Activated naive CD8-positive, alpha-beta T cell treated with anti-CD3 and anti-CD28 coated beads, Interleukin-2, amount 50 U/mL, for 16 hours (primary cell): ENCODE measurements at places on chromosomes 7 and 10.

DNA sequence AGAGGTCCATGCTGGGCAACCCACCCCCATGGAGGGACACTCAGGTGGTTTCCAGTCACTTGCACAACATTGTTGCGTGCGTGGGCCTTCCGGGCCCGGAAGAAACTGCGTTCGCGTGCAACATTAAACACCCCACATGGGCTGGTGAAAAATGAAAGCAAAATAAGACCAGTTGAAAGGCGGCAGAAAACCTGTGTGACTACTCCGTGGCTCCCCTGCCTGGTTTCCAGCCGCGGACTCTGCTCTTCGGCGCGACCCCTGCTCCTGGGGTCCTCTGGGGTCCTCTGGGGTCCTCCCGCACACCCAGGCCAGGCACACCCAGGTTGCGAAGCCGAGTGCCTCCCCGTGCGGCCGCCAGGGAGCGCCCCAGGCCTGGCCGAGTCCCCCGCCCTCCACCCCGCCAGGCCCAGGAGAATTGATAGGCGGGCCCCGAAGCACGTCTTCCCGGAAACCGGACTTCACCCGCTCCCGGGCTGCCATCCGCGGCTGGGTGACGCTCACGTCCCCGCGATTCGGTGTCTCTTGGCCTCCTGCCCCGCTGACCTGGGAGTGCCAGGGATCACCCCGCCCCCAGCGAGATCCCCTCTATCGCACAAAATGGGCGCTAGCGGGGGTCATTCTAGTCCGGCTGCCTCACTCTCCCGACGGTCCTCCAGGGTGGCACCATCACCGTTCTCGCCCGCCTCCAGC lies 1.9 kb upstream of the SH2D4B start:
- DNase-seq, result peak; percentile 41

- DNase-seq, result no peak
These were observed 84.6 kb downstream of the ICA1 start for GRCh38 chr7:8177109-8177933.

DNA sequence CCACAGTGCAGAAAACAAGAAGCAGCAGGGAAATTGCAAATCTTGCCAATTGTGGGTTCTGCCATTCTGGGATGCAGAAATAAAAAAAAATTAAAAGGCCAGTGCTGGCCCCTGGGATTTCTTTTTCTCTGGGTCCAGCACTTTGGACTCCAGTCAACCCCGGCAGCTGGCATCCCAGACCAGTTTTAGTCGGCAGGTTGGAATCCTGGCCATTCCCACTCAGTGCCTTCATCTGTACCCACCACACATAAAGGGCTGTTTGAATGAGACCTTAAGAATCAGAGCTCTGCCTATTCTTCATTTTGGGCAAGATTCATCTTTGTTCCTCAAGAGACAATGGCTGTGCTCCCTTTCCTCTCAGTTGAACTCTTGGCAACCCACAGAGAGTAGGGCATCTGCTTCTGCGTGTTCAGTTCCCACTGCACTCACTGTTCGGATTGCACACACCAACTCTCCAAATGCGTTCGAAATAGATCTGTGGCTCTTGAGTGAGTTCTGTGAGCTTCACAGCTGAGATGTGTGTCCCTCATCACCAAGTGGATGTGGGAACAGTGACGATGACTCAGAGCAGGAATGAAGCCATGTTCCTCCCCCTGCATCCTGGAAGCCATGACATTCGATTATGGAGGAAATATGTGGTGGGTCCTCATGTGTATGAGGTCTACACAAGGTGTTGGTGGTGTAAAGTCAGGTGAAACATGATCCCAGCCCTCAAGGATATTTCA lies 63.0 kb upstream of the EGFR start:
- no peak for DNase-seq

DNA sequence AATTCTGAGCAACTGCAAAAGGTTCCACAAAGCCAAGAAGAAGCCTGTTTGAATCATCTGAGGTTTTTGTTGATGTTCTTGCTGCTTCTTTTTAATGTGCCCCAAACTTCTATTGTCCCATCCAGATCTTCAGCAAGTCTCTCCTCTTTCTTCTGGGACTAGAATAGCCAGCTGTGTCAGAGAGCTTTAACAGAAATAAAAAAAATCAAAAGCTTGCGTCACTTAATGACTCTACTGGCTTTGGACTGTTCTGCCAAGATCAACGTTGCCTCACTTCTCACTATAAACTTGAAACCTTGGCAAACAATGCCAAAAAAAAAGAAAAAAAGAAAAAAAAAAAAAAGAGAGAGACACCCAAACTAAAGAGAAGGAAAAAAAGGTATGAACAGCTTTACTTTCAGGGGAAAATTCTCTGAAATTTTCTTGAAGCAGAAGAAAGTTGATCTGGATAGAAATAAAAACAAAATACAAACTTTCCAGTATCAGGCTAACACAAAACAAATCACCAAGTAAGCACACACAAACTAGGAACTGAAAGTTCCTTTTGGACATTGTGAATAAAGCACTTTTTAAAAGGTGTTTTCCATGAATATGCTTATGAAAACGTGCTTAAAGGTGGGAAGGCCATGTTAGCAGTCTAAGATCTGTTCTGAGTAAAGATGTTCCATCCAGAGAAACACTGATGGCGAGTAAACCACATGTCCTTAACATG lies 14.8 kb downstream of the USP54 start:
- DNase-seq, result no peak

DNA sequence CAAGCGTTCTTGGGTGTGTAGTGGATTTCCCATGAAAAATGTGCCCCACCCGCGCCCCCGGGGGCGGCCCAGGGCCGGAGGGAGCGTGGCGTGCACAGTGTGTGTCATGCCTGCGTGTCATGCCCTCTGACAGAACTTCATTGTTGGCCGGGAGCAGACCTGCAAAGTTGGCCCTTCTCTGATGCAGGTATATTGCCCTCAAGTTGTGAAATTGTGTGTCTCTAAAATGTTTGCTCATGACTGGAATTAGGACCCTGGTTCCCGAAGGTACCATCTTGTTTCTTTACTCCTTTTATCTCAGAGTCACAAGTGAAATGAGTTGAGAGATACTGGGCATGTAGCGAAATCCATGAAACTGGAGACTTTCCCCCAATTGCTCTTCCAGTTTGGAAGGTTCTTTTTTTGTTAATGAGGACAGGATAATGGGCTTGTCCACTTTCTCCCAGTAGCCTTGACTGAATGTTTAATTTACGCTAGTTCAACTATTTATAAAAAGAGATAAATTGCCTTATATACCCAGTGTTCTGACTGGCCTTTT lies 26.2 kb downstream of the ADK start:
- peak; percentile 9 for DNase-seq

- no peak for DNase-seq
These were observed 180.5 kb upstream of the PRSS58 start for GRCh38 chr7:142438235-142438922.
